Activated naive CD4-positive, alpha-beta T cell treated with anti-CD3 and anti-CD28 coated beads for 36 hours (primary cell): ENCODE measurements at places on chromosomes 13 and 19. TPM values are rescaled to one million over a fixed set of nuclear protein-coding genes. Genes with fewer than 3 reads are reported as not detected.
A peak's percentile ranks its signal among the peaks of the same experiment; 100 is the strongest.

The TMPRSS9 gene
- total RNA-seq = not detected

The ETV2 gene
- 0.84 TPM for total RNA-seq

- DNase-seq = no peak
These were observed 346.4 kb downstream of the FGF9 start for GRCh38 chr13:22017226-22017625.

- peak; percentile 12 for DNase-seq
These were observed 31.8 kb downstream of the PEX11G start for GRCh38 chr19:7456964-7457541.

GRCh38 chr19:7007859-7008258 lies 13.4 kb downstream of the MBD3L2B start:
- no peak for DNase-seq

DNA sequence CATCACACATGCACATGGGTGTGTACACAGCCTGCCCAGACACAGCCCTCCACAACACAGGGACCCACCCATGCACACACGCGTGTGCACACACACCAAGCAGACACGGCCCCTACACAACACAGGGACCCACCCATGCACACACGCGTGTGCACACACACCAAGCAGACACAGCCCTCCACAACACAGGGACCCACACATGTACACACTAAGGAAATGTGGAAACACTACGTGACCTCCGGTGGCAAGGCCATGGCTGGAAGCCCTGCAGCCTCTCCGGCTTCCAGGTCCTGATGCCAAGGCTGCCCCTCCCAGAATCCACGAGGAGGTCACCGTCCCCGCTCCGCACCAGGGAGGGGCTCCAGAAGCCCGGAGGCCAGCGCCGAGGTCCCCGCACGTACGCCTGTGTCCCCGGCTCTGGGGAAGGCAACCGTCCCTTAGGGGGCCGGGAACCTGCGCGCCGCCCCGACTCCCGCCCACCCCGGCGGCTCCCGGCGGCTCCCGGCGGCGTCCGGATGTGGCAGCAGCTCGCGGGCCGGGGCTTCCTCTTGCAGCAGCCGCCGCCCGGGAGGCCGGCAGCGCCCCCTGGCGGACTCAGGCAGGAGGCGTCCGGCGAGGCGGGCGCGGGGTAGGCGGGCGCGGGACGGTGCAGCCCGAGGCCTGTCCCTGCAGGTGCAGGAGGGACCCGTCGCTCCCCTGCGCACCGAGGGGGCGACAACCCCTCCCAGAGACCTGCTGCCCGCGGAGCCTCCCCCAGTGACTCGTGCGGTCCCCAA lies 29.8 kb upstream of the GRTP1 start:
- peak; percentile 86 for DNase-seq

GRCh38 chr13:87736849-87737385 lies 65.7 kb downstream of the SLITRK5 start:
- DNase-seq = no peak

DNA sequence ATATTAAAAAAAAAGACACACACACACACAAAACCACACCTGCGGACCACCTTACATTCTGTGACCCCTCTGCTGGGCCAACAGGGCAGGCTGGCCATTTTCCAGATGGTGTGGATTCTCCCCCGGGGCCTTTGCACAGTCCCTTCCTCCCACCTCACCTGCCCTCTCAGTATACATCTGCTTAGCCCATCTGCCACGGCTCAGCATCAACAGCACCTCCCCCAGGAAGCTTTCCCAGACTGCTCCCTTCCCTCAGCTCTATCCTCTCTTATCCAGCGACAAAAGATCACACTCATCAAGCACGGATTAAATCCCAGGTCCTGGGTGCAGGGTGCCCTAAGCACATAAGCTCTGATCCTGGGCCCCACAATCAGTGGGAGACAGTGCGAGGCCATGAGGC lies 4.5 kb downstream of the ZNF787 start:
- no peak for DNase-seq

GRCh38 chr19:46349311-46349993 lies 2.6 kb downstream of the PPP5C start:
- no peak for DNase-seq

- no peak for DNase-seq
These were observed 26.4 kb downstream of the MAP2K2 start for GRCh38 chr19:4097501-4097900.

GRCh38 chr19:46355234-46356148 lies 8.6 kb downstream of the PPP5C start:
- DNase-seq = peak; percentile 20

DNA sequence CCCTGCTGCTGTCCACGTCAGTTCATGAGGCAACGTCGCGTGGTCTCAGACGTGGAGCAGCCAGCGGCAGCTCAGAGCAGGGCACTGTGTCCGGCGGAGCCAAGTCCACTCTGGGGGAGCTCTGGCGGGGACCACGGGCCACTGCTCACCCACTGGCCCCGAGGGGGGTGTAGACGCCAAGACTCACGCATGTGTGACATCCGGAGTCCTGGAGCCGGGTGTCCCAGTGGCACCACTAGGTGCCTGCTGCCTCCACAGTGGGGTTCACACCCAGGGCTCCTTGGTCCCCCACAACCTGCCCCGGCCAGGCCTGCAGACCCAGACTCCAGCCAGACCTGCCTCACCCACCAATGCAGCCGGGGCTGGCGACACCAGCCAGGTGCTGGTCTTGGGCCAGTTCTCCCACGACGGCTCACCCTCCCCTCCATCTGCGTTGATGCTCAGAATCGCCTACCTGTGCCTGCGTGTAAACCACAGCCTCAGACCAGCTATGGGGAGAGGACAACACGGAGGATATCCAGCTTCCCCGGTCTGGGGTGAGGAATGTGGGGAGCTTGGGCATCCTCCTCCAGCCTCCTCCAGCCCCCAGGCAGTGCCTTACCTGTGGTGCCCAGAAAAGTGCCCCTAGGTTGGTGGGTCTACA lies 6.6 kb downstream of the FSTL3 start:
- no peak for DNase-seq
